ENCODE measurements at places on chromosomes 3 and 15.
A peak's percentile ranks its signal among the peaks of the same experiment; 100 is the strongest.

DNA sequence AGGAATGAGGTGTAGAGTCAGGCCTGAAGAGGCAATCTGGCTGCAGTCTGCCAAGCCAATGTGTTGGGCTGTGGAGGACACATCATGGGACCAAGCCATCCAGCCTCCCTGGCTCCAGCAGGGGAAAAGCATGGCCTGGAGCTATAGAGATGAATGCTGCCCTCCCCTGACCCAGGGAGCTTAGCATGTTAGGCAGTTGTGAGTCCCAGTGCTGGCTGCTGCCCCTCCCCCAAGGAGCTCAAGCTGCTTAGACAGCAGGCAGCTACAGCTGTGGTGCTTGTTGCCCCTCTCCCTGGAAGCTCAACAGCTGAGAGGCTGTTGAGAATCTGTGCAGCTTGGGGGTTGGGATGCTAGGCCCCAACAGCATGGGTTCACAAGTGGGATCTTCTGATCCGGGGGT, 85.6 kb upstream of the DNAJC19 start:
- no peak for DNase-seq

- DNase-seq: no peak
These were observed 114.2 kb downstream of the ASB7 start for GRCh38 chr15:100716456-100717085.

DNA sequence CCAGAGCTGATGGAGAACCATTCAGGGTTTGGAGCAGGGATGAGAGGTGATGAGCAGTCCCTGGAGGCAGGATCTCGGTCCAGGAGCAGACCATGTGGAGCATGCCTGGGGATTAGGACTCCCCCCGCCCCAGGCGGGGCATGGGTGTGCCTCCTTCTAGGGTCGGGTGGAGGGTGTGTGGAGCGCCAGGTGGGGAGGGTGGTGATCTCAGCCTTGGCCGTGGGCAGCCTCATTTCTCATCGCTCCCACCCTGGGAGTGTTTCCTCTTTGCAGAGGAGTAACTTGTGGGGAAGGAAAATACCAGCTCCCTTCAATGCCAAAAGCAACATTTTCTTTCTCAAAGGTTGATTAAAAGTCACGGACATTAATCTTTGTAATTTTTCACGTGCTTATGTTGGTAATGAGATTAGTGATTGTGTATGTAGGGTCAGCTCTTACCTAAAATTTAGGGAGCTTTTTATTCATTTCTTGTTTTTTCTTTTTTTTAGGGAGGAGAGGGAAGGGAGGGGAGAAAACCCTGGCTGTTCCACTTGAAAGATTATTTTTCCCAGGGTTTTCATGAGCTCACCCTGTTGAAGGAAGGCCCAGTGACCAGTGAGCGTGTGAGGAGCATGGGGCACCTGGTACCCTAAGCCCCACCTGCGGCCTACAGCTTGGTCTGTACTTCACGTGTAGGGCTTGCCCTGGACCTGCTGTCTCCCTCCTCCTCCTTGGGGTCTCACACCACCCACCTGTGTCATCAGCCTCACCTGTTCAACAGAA, 11.0 kb downstream of the FBLN2 start:
- DNase-seq: no peak

GRCh38 chr15:81013396-81013929, 12.7 kb downstream of the TLNRD1 start:
- no peak for DNase-seq

GRCh38 chr3:122725106-122725505, 44.5 kb downstream of the PARP14 start:
- no peak for DNase-seq

DNA sequence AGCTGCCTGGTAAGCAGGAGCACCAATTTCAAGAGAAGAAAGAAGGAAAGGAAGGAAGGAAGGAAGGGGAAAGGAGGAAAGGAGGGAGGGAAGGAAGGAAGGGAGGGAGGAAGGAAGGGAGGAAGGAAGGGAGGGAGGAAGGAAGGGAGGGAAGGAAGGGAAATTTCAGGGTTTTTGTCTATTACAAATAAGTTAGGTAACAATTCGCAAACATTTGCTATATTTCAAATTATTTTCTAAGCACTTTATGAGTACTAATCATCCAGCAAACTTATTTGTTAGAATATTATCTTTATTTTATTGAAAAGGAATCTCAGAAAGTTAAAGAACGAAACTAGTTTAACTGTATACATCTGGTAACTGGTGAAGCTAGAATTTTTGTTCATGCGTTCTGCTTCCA, 921.7 kb downstream of the TBL1XR1 start:
- DNase-seq: no peak

DNA sequence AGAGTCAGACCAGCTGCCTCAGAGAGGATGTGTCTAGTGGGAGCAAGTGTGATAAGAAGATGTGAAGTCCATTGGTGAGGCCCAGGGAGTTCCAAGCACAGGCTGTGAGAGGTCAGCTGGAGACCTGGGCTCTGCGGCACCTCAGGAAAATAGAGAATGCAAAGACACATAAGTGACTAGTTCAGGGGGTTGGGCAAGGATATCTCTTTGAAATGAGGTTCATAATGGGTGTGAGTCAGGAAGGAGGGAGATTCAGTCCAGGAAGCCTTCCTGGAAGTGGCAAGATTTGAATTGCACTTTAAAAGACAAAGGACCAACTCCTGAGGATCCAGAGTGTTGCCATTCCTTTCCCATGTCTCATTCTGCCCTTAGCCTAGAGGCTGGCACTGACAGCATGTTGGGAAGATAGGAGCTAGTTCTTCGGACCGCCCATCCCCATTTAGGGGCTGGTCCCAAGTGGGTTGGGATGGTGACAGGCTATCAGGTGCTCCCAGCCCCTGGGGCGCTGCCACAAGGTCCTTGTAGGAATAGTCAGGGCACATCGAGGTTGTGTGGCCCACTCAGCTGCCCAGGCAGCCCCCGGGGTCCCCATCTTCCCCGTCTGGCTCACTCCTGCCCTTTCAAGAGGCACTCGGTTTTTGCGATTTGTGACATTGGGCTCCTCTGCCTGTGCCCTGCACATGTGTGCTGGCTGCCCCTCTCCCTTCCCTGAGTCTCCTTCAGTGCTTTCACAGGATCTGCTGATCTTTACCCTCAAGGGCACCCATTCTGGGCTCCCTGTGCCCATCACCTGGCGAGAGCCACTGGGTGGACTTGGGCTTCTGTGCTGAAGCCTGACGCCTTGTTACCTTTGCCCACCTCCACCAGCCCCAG, 23.7 kb downstream of the ESYT3 start:
- no peak for DNase-seq

- DNase-seq: no peak
These were observed 89.4 kb upstream of the ICE2 start for GRCh38 chr15:60568301-60568742.

- no peak for DNase-seq
These were observed 41.5 kb downstream of the WNT7A start for GRCh38 chr3:13838421-13838820.

DNA sequence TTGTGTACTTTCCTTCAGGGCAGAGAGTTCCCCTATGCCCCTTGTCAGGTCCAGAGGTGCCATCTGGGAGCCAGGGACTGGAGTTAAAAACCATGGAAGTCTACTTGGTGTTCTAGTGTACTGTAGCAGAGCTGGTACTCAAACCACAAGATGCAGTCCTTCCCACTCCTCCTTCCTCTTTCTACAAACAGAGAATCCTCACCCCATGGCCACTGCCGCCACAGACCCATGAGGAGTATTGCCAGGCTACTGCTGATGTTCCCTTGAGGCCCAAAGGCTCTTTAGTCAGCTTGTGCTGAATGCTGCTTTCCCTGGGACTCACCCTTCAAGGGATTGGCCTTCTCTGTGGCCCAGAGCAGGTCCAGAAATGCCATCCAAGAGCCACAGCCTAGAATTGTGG, 229.2 kb upstream of the ZPLD1 start:
- DNase-seq: peak; percentile 53

- DNase-seq: no peak
These were observed 8.5 kb upstream of the ZBED2 start for GRCh38 chr3:111603679-111604078.

DNA sequence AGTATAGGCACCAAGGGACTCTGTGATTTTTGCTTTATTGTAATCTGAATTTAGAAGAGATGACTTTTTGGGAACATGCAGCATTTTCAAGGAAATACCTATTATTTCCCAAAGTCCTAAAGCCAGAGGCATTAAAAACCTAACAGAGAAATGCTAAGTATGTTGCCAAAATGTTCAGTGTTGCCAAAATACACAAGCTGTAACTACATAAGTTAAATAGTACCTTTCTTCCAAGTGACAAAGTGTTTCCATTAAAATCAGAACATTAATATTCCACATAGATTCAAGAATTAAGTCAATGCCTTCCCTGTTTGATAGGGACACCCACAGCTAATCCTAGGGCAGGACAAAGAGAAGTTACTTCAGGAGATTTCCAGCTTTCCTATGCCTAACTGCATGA, 42.0 kb downstream of the MKRN2 start:
- DNase-seq: no peak

DNA sequence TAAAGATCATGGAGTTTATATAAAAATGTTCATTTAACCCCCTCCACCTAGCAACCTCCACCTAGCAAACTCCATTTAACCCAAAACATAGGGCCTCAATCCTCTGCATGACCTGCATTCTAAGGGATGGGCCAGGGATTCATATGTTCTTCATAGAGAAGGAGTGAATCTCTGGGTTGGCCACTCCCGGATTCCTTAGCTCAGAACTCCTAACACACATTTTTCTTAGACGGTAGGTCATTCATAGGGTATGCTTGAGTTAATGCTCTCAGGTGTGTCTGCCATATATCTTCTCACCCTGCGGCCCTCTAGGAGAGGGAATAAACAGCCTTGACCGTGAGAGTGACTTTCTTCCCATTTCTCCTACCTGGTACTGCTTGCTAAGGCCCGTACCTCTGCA, 102.0 kb upstream of the IGSF10 start:
- no peak for DNase-seq

DNA sequence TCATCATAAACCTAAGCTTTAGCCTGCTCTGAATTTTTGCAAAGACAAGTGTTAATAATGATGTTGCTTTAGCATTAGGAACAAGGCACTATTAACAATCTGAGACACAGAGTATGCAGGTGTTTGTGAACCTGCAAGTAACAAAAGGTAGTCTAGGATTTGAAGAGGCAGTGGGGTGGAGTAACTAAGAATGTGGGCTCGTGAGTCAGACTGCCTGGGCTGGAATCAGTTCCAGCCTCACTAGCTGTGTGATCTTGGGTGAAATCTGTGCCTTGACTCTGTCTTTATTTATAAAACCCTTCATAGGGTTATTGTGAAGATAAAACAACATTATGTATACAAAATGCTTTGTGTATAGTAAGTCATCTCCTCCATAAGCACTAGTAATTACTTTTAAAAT, 610.6 kb upstream of the CFAP20DC start:
- no peak for DNase-seq

- no peak for DNase-seq
These were observed 109.6 kb upstream of the CTDSPL start for GRCh38 chr3:37751967-37752648.

DNA sequence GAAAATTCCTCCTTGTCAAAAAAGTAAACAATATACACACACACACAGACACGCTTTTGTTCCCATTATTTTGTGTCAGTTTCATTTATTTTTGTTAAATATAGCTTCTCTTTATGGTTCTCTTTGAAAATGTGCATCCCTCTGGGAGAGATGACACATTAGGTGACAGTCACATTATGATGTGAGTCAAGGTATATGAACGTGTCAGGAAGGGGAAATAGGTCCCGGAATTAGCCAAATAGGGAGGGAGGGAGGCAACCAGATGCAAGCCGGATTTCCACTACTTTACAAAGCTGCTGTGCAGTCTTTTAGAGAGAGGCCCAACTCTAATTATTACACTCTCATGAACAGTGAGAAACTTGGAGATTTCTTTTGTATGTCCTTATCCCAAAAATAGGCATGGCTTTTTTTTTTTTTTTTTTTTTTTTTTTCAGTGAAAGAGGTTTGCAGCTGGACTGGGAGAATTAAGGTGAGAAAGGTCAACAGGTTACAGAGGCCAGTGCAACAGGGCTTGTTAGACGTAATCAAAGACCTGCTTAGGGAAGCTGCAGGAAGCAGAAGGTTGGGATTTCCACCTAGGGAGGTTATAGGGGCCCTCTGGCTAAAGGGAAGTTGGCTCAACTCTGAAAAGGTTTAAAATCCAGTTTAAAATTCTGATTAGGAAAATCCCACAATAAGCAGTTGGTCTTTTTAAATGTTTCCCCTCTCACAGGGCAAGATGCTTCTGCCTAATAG, 240.5 kb upstream of the UBE2E1 start:
- DNase-seq: no peak

- DNase-seq: no peak
These were observed 40.8 kb downstream of the ITGA11 start for GRCh38 chr15:68391121-68391520.

GRCh38 chr3:132709761-132710160, 12.4 kb downstream of the NPHP3 start:
- no peak for DNase-seq

GRCh38 chr3:17602126-17602525, 140.3 kb downstream of the TBC1D5 start:
- DNase-seq: no peak

- DNase-seq: no peak
These were observed 307.9 kb downstream of the PDCD6IP start for GRCh38 chr3:34106379-34106778.

GRCh38 chr3:128083396-128083795, 31.2 kb downstream of the SEC61A1 start:
- DNase-seq: no peak

DNA sequence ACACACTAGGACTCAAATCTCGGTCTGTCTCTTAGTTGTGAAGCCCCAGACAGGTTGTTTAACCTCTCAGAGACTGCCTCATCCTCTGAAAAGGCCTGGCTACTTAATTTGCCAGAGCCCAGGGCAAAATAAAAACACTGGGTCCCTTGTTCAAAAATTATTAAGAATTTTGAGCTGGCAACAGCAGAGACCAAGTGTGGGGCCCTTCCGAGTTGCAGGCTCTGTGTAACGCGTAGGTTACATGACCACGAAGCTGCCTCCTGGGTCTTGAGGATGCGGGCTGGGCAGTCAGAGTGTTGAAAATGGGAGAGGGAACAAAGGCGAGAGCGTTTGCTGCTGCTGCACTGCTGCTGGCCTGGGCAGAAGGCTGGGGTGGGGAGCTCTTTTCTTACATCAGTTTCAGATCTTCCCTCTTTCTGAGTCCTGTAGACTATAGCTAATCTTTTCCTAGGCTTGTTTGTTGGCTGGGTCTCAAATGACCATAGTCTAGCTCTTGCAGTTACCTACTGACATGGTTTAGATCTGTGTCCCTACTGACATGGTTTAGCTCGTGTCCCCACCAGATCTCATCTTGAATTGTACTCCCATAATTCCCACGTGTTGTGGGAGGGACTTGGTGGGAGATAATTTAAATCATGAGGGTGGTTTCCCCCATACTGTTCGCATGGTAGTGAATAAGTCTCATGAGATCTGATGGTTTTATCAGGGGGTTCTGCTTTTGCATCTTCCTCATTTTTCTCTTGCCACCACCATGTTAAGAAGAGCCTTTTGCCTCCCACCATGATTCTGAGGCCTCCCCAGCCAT, 49.9 kb downstream of the CLEC3B start:
- peak; percentile 48 for DNase-seq

GRCh38 chr3:188214442-188214841, 60.5 kb downstream of the LPP start:
- DNase-seq: peak; percentile 65

GRCh38 chr3:71254281-71255057, 329.1 kb downstream of the FOXP1 start:
- DNase-seq: no peak

GRCh38 chr3:15877813-15878212, 80.0 kb upstream of the ANKRD28 start:
- no peak for DNase-seq
